ENCODE measurements at places on chromosomes 3 and 15. TPM values are rescaled to one million over a fixed set of nuclear protein-coding genes. Genes with fewer than 3 reads are reported as not detected.

- DNase-seq = no peak
Measured at GRCh38 chr3:124650798-124651197, 79.5 kb upstream of the UMPS start.

Gene CCR2
- total RNA-seq = 2.5 TPM

GRCh38 chr3:15797642-15798303 is at the start of gene ANKRD28:
Gene ANKRD28 (minus strand): TSS chr3:15797979. CDS start chr3:15796521, 1,458 bp downstream.
- no peak for DNase-seq

- no peak for DNase-seq
Measured at GRCh38 chr3:14899993-14900618, 47.3 kb upstream of the NR2C2 start.

DNA sequence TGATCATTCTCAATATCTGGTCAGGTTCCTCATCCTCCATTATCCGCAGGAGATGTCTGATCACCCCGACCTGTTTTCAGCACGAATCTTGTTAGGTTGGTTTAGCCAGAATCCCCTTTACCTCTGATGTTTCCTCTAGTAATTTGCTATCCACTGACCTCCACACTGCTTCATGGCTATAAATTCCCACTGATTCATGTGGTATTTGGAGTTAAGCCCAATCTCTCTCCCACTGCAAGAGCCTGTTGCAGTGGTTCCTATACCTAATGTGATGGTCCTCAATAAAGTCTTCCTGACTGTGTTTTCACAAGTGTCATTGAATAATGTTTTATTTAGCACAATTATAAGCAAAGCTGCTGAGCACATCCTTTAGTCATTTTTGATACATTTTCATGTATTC is 124.8 kb upstream of the CNTN3 start:
- DNase-seq = no peak

DNA sequence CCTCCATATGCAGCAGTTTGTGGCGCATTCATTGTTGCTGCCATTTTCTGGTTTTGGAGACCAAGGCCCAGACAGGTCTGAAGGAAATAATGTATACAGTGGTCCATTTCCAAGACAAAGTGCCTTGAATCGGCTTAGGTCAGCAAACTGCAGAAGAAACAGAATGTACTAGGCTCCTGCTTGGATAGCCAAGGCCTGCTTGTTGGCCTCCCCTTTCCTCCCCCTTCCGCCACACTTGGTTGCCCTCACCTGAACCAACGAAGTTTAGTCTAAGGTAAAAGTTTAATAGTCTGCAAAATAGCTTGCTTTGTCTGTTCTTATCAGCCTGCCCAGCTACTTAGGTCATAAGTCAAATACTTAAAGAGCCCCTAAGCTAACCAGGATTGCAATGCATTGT is 12.0 kb upstream of the RTP3 start:
- no peak for DNase-seq

DNA sequence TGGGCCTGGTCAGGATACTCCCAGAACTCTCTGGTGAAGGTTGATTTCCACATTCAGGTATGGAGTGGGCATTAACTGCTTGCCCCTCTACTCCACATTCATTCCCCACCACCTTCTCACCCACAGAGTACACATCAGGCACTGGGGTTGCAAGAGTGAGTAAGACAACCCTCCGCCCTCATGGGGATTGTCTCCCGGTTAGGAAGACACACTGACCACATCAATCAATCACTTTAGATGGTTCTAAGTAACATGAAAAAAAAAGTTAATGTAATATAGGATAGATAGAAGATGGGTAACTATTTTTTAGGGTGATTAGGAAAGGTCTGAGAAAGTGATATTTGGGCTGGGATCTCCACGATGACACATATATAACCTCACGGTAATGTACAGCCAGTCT is 116.0 kb upstream of the NEO1 start:
- no peak for DNase-seq
